ENCODE measurements at places on chromosomes 16 and 17.

DNA sequence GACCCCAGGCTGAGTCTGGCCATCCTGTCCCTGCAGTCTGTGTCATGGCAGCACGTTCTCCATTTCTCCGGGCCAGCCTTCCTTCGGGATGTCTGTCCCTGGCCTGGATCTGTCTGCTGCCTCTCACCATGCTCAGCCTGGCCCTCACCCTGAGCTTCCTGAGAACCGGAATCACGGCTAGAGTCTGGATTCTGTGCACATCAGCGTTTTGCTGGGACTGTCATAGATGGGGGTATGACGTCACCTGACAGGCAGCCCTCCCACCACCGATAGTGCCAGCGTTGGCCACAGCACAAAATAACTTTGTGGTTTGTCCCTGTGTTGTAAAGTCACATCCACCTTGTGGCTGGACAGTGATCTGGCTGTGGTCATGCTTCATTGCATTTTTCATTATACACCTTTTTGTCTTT, 59.2 kb downstream of the B9D1 start:
- no peak for DNase-seq

DNA sequence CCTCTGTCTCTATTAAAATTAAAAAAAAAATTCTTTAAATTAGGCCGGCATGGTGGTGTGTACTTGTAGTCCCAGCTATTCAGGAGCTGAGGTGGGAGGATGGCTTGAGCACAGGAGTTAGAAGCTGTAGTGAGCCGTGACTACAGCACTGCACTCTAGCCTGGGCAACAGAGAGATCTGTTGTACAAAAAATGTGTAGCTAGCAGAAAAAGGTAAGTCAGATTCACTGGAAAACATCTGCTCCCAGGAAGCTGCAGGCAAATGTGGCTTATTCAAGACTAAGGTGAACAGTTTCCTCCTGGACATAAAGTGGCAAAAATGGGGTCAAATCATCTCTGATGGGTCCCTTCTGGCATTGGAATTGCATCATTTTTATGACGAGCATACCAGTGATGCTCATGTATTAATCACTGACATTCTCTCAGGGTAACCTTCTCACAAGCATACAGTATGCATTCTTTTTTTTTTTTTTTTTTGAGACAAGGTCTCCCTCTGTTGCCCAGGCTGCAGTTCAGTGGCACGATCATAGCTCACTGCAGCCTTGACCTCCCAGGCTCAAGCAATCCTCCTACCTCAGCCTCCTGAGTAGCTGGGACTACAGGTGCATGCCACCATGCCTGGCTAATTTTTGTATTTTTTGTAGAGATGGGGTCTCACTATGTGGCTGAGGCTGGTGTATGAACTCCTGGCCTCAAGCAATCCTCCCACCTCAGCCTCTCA, 48.7 kb downstream of the CPPED1 start:
- no peak for DNase-seq

DNA sequence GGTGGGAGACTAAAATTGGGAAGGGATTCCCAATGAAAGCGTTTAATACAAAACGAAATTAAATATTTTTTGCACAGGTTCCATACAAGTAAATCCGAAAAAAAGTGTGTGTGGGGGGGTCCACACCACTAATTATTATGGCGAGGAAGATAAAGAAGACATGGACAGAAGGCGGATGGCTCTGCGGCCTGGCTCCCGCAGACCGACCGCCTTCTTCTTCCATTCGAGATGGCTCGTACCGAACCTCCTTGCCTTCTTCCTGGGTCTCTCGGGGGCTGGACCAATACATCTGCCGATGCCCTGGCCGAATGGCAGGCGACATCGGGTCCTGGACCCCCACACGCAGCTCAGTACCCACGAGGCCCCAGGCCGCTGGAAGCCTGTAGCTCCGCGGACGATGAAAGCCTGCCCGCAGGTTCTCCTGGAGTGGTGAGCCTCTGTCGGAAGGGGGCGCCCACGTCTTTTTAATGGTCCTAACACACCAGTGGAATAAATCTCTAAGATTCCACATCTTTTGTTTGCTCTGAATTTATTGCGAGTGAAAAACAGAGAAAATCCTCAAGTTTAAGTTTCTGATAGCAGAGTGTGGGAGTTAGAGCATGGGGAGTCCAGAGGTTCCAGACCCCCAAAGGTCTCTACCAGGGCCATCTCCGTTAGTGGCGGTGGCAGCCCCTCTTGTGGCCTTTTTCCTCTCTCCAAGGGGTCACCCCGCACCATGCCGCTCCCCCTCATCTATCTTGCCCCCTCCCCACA, 1.4 kb downstream of the PRAC2 start:
- DNase-seq: peak; percentile 51

- no peak for DNase-seq
Observed at GRCh38 chr16:85445779-85446222, 167.3 kb upstream of the GSE1 start.

- DNase-seq: no peak
Observed at GRCh38 chr16:83954577-83955016, 1.6 kb downstream of the OSGIN1 start.

Measured in central memory CD8-positive, alpha-beta T cell (primary cell).